ENCODE measurements at places on chromosomes 2 and 18. TPM values are rescaled to one million over a fixed set of nuclear protein-coding genes. Genes with fewer than 3 reads are reported as not detected.

The PPP3R1 gene
- 65.4 TPM for total RNA-seq

The SP100 gene
- 314 TPM for total RNA-seq

The GKN1 gene
- not detected for total RNA-seq

The ACOXL gene
- not detected for total RNA-seq

The TBR1 gene
- not detected for total RNA-seq

The DSG3 gene
- not detected for total RNA-seq

DNA sequence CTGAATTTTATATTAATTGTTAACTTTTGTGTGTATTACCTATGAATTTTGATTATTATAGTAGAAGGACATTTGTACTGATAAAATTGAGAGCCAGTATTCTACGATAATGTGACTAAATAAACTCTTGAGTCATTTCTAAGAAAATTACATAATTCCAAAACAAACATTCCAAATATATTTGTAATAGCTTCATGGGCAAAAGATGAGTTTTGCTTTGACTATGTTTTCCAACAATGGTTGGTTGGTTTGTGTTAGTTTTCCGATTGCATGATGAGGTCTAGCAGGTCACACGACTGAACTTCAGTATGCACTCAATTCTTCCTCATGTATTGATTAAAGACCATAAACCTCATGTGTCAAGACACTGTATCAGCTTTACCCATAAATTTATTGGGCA lies 71.7 kb upstream of the WDR75 start:
- DNase-seq, result no peak

GRCh38 chr2:106963156-106963555 lies 77.2 kb upstream of the ST6GAL2 start:
- DNase-seq, result no peak

GRCh38 chr2:173059292-173059691 lies 16.4 kb upstream of the MAP3K20 start:
- no peak for DNase-seq

DNA sequence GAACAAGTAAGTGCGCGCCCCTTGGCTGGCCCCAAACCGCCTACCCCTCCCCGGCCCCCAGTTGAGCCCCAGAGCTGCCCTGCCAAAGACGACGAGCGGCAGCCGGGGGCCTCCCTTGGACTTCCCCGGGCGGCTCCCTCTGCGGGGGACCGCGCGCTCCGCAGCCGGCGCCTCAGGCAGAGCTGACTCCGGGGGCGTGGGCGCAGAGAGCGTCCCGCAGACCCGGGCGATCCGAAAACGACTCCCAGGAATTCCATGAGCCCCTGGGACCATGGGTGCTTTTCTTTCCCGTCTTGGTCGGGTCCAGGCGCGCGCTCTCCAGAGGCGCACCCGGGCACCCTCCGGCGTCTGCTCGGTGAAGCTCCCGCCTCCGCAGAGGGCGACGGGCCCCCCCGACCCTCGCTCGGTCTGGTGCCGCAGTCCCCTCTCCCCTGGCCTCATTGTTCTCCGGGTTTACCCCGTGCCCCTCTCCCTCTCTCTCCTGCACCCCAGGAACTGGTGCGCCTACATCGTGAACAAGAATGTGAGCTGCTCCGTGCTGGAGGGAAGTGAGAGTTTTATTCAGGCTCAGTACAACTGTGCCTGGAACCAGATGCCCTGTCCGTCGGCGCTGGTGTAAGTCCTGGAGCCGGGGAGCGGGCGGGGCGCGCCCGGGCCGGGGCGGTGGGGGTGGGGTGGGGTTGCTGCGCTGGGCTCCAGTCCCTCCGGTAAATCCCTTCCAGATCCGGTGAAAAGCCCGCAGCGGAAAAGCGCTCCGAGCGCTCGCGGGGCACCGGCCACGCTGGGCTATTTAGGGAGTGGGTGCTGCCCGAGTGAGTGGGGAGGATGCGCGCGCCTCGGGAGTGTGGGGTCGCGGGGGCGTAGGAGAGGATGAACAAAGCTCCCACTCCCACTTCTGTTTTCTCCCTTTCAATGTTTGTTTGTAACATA lies 776 bp downstream of the EMILIN2 start:
- peak; percentile 61 for DNase-seq

DNA sequence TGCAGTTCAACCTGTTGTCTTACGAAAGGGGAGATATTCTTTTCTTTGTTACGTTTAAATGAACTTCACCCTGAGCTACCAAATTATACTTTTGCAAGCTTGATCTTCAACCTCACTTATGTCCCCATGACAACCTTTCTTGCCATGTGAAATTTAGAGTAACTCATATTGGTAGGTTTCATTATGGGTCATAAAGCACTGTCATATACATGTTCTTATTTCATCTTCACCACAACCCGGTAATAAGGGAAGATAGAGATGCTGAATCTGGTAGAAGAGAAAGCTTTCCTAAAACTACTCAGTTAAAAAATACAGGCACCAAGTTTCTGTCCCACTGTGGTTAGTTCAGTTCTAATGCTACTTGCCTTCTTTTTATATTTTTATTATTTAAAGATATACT lies 208.5 kb upstream of the NRP2 start:
- DNase-seq, result no peak

- no peak for DNase-seq
These were observed 154.8 kb downstream of the COL6A3 start for GRCh38 chr2:237259201-237259600.

DNA sequence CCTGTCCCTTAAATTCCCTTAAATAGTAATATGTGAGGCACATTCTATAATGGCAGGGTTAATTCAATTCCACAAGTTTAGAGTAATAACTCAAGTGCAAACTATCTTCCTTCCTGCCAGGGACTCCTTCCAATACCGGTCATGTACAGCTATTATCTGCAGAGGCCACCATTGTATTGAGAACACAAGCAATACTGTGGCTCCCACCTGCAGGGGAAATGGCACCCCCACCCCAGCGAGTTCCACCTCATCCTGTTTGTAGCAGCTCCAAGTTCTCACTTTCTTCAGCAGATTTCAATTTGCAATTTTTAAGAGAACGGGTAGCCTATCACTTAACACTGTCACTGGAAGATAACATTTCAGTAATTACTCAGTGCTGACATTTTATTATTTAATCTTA lies 172.1 kb upstream of the PID1 start:
- DNase-seq, result no peak

- DNase-seq, result no peak
These were observed 47.5 kb upstream of the ACYP2 start for GRCh38 chr2:54067851-54068375.

DNA sequence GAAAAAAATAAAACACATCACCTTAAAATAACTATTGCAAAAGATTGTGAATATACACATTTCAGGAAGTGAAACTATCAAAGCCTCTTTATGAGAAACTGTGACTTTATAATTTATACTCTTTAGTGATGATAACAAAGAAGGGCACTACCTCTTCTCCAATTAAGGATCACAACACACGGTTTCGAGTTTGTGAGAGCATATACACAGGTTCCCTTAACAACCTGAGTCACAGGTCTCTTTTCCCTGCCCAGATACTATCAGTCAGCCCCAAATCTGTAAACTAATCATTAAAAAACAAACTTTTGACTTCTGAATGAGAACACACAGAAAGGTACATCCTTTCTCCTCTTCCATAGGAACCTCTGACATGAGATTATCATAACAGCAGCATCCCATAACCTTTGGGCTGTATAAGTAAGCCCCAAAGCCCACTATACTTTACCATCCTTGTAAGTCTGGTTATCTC lies 44.9 kb downstream of the PTPN2 start:
- no peak for DNase-seq

DNA sequence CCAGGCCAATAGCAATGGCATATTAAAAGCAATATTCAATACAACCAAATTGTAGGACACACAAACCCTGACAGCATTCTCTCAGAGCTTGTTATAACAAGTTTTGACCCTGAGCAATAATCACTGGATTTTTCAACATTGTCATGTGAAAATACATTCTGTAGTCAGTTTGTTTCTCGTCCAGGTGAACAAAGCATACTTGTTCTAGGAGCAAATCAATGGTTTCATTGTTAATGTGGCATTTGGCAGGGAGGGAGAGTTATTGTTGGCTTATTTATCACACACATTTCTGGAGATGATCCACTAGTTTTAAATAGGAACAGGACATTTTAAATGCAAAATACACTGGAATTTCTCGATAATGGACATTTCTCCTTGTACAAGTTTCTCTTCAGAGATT lies 69.9 kb upstream of the L3MBTL4 start:
- DNase-seq, result no peak

DNA sequence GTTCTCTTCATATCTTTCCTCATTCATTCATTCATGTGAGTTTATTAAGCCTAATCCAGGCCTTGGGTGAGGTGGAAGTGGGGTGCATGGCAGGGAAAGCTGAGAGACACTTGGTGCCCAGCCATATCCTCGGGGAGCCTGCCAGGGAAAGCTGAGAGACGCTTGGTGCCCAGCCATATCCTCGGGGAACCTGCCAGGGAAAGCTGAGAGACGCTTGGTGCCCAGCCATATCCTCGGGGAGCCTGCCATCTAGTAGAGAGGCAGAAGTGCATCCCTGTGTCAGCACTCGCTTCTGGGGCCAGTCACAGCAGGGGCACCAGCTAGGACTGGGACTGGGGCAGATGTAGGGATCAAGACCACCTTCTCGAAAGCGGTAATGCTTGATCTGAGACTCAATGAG lies 39.4 kb downstream of the DDX18 start:
- no peak for DNase-seq

DNA sequence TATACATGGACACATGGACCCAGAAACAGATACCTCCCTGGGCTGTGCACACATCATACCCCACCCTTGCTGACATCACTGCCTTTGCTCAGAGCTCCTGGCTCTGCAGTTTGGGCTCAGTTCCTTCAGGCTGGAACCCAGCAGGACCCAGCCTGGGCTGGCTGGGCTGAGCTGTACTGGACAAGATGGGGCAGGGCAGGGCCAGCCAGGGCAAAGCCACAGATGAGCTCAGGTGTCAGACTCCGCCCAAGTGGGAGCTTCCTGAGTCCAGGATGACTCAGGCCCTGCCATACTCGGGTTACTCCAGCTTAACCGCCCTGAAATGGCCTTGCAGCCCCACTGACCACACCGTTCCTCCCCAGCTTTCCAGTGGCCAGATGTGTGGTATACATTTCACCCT lies 284.9 kb downstream of the OSR1 start:
- DNase-seq, result no peak

Data from activated naive CD8-positive, alpha-beta T cell treated with anti-CD3 and anti-CD28 coated beads, Interleukin-2, amount 10 ng/mL, durations not matched to agents 7 days and 5 days (primary cell).